Small intestine (tissue), 16 donors: ENCODE measurements at places on chromosomes 1 and 21. TPM values are rescaled to one million over a fixed set of nuclear protein-coding genes. Genes with fewer than 3 reads are reported as not detected.

GRCh38 chr1:31943546-31944184, 5.5 kb upstream of the PTP4A2 start:
- DNase-seq, result no peak

- peak; percentile 70 for DNase-seq
Measured at GRCh38 chr1:22043198-22043769, 9.2 kb upstream of the CDC42 start.

DNA sequence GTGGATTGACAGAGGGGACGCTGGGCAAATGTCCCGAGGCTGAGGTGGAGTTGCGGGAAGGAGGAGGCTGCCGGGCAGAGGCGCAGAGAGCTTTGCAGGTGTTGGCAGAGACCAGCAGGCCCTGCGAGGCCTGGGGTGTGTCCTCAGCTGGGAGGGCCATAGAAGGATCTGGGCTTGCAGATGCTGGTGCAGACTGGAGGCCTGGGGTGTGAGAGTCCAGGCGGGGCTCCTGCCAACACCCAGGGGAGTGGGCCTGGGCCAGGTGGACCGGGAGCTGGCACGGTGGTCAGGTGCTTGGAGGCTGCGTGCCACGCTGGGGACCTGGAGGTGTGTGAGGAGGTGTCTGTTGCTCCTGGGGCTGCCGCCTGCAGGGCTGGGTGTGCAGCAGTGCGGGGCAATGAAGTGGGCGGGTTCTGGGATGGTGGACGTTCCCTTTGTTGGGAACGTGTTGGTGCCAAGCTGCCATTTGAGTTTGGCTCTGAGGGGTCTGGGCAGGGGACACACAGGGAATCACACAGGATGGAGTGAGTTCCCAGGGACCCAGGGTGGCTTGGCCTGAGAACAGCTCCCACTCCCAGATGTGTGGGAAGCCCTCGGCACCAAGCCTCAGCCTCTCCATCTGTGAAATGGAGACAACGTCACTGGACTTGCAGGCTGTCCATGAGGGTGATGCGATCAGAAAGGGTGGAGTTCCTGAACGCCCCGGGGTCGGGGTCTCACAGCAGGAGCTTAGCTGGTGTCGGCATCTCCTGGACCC, 39.9 kb upstream of the POFUT2 start:
- DNase-seq, result peak; percentile 36

DNA sequence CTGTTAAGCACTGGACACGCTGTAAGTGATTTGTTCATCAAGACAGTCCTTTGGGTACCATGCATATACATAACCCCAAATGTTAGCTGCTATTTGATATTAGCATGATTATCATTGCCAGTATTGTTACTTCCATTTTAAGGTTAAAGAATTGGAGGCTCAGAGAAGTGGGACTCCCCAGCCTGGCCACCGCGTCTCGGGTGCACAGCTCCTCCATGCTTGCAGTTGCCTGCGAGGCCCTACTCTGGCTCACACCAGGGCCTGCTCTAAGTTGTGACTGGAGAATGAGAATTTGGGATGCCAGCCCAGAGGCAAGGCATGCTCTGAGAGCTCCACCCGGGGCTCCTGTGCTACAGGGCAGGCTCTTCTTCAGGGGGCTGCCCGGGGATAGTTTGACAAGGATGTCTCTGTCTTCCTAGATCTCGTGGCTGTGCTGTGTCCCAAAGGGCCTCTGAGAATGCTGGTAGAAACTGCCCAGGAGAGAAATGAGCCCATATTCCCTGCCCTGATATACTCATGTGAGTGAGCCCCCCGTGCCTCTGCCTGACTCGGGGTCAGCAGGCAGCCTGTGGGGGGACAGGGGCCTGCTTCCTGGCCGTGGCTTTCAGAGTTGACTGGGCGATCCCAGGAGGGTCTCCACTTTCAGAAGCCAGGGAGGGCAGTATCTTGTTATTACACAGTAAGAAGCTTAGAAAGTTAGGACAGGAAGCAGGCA, 19.4 kb downstream of the PSEN2 start:
- DNase-seq, result no peak

GRCh38 chr21:36120304-36120888, 14.5 kb upstream of the CBR3 start:
- no peak for DNase-seq

- DNase-seq, result no peak
Measured at GRCh38 chr21:43851593-43851992, 13.4 kb upstream of the AGPAT3 start.

DNA sequence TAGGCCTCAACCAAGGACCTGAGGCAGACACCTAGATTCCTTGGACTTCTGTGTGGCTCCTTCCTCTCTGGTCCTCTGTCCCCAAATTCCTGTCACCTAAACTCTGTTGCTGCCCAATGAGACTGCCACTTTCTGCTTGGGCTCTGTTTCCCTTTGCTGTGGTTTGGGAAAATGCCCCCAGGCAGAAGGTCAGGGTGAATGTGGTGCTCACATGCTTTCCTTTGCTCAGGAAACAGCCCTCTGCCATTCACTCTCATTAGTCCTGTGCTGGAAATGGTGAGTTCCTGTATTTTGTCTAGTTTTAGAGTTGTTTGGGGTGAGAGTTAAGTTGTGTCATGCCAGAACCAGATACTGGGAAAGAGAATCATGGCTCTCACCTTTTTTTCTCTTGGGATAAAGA, 22.7 kb upstream of the SHE start:
- no peak for DNase-seq

DNA sequence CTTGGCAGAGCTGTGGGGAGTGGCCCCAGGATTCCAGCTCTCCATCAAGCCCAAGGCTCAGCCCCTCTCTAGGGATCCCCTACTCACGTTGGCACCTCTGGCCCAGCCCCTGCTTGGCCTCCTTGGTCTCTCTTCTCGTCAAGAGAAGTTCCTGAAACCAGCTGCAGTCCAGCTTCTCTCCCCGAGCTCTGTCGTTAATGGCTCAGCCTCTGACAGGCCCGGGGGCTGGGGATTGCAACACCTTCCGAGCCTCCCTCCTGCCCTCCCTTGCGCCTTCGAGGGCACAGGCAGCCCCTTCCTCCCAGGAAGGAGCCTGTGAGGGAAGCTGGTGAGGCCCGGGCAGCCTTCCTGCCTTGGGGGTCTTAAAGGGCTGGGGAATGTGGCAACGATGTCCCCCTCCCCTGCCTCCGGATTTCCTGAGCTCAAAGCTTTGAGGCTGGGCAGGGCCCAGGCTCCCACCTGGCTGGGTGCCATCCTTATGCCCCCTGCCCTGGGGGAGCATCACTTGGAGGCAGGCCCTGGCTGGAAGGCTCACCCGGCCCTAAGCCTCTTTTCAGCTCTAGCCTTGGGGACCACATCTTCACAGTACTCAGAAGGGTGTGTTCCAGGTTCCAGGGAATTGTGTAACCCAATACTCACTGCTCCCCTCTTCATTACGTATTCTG, at the start of gene CSF3R:
TSS of gene CSF3R (minus strand) at position 190 of the 665 bp plus-strand sequence. CDS start 3,417 bp downstream, outside the sequence.
- no peak for DNase-seq

DNA sequence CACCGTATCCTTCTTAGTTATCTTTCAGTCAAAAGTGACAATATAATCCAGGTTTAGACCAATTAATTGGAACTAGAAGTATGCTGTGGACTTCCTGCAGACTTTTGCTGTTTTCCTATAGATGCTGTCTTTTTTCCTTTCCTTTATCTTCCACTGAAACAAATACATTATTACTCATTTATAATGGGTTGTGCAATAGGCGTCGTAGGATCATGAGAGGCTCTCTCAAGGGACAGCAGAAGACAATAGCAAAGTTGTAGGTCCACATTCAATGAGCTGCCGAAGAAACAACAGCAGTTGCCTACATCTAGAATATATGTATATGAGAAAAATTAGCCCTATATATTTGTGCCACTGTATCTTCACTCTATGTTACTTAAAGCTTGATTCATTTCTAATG, 371.6 kb downstream of the AMY1C start:
- no peak for DNase-seq

DNA sequence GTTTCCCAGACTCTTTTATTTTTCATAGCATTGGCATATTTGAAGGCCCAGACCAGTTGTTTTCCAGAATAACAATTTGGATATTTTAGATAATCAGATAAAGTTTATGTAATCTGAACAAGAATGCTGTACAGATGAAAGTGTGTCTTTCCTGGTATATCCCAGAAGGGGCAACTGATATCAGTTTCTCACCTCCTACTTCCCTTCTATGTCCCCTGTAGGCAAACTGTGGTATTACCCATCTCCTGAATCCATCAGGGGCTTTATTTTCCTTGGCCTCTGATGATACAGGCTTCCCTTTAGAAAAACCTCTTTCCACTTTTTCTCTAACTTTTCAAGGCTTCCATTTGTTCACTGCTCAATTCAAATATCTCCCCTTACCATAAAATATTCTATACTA, 87.5 kb upstream of the RGS1 start:
- no peak for DNase-seq

GRCh38 chr1:178612261-178612660, 99.4 kb downstream of the TEX35 start:
- DNase-seq, result no peak

- DNase-seq, result peak; percentile 91
Measured at GRCh38 chr1:237799762-237800474, 90.8 kb downstream of the ZP4 start.

- no peak for DNase-seq
Measured at GRCh38 chr1:12629985-12630760, 12.2 kb upstream of the DHRS3 start.

GRCh38 chr1:38098101-38098847, 51.7 kb upstream of the POU3F1 start:
- no peak for DNase-seq

DNA sequence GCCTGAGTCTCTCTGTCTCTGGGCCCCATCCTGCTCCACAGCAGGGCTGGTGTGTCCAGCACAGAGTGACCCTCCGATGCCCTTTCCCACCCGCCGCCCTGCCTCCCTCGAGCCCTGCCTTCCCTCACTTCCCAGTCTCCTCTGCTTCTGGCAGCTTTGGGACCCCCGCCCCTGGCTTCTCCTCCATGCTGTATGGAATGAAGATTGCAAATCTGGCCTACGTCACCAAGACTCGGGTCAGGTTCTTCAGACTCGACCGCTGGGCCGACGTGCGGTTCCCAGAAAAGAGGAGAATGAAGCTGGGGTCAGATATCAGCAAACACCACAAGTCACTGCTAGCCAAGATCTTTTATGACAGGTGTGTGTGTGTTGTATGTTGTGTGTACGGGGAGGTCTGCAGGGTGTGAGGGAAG, 14.3 kb downstream of the MOV10 start:
- DNase-seq, result no peak

DNA sequence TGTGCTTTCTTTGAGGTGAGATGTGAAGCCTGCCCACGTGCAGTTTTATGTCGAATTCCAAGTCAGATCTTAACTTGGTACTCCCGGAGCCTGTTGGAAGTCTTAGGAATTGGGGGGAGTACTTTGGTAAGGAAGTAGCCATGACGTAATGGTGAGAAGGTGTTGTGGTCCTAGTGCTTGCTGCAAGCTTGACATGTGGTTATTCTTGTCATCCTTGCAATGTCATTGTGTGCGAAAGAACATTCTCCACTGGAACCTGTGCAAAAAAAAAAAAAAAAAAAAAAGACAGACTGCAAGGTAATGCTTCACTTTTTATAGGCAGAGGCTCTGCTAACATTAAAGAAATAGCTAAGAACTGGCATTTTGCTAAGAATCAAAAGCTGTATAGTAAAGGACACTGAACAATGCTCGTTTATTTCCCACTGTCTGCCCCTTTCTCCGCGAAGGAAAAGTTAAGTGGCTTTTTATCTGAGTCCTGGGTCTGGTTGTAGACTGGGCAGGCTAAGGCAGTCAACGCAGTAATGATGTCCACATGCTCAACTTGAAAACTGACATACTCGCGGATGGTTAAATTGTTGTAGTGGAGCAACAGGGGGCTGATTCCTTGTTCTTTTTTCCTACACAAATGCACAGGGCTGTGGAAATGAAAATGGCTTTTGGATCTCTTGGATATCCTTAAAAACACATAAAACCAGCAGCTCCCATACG, 2.1 kb downstream of the KAZN start:
- DNase-seq, result no peak

GRCh38 chr1:97907886-97908285, 12.9 kb downstream of the DPYD start:
- DNase-seq, result no peak

- no peak for DNase-seq
Measured at GRCh38 chr1:39522661-39523567, 31.5 kb downstream of the BMP8A start.

- no peak for DNase-seq
Measured at GRCh38 chr1:166174108-166174507, 7.3 kb upstream of the FAM78B start.

GRCh38 chr1:91660708-91661107, 160.1 kb downstream of the CDC7 start:
- DNase-seq, result no peak

- DNase-seq, result no peak
Measured at GRCh38 chr1:90959352-90960206, 62.3 kb downstream of the ZNF644 start.

DNA sequence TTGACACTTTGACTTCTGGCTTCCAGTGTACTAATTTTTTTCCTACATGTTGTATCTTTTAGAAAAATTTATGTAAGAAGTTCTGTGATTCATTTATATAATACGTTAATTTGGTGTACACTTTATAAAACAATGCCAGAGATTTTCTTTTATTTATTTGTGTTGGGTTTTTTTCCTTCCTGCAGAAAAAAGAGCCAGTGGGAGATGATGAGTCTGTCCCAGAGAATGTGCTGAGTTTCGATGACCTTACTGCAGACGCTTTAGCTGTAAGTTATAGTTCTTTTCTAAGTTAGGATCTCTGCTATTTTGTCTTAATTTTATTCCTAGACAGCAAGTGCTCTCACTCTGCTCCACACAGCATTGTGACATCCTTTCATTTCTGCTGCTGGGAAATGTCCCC, 14.4 kb downstream of the SARS1 start:
- no peak for DNase-seq

GRCh38 chr21:32878661-32879060, 107.1 kb upstream of the PAXBP1 start:
- no peak for DNase-seq

GRCh38 chr1:82901561-82901960, 1097.4 kb downstream of the TTLL7 start:
- DNase-seq, result no peak

Gene C1orf52
- polyA plus RNA-seq, result 19.5 TPM

Gene OR2M7
- not detected for polyA plus RNA-seq

Gene KRTAP21-3
- polyA plus RNA-seq, result not detected

Gene KRTAP19-3
- not detected for polyA plus RNA-seq

Gene C8B
- polyA plus RNA-seq, result 0.15 TPM

Gene PAPPA2
- 0.12 TPM for polyA plus RNA-seq

Gene ORC1
- 0.22 TPM for polyA plus RNA-seq
